Stimulated activated CD8-positive, alpha-beta memory T cell treated with anti-CD3 and anti-CD28 coated beads, Interleukin-4, amount 100 ng/mL, for 4 hours (primary cell): ENCODE measurements at places on chromosomes 4 and X.
A peak's percentile ranks its signal among the peaks of the same experiment; 100 is the strongest.

GRCh38 chr4:56245547-56246232 is 141.6 kb downstream of the AASDH start:
- no peak for DNase-seq

DNA sequence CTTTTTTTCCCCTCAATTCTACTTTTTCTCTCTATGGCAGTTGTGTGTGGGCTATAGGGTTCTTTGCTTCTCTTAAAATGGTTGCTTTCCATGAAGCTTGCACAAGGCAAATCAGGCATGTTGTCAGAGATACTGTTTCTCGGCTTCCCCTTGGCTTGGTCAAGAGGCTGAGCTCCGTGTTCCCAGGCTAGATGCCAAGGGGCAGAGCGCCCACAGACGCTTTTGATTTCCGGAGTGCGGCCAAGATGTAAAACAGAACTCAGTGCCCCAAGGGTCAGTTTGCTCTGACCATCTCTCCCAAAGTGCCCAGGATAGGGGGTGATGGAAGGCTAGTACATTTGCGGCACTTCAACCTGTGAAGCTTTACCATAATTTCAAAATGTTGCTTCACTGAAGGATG is 64.2 kb upstream of the DIPK2B start:
- no peak for DNase-seq

DNA sequence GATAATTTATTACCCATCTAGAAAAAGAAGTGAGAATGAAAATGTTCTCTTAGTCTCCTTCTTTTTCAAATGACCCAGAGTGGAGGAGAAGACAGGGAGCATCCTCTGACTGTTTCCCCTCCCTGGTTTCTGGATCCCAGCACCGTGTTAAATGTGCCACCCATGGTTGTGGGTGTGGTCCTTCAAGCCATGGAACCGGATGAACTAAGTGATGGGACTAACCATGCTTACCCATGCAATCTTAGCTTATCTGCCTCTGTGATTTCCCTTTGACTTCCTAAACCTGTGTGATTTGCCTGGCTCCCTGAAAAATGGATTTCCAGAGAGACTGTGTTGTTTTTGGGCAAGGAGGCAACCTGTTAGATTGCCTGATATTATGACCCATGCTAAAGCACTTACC is 437.1 kb downstream of the MAGEB5 start:
- DNase-seq, result no peak

DNA sequence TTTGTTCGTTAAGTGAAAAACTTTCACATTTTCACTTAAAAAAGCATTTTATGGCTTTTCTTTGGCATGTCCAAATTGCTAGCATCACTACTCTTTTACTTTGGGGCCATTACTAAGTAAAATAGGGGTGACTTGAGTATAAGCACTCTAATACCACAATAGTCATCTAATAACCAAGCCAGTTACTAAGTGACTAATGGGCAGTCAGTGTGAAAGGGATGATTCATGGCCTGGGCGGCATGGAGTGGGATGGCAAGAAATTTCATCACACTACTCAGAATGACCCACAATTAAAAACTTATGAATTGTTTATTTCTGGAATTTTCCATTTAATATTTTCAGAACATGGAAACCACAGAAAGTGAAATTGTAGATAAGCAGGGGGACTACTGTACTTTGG is 60.9 kb downstream of the BMP15 start:
- DNase-seq, result no peak

DNA sequence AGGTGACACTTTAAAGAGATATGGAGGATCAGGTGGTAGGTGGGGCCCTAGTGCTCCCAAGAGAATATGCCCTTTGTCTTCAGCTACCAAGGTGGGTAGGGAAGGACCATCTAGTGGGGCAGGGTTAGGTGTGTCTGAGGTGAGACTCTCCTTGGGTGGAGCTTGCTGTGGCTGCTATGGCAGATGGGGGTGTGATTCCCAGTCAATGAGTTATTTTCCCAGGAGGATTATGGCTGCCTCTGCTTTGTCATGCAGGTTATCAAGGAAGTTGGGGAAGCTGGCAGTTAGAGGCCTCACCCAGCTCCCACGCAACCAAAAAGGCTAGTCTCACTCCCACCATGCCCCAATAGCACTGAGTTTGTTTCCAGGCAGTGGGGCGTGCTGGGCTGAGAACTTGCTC is 18.0 kb upstream of the SPIN2A start:
- DNase-seq, result no peak

- no peak for DNase-seq
These were observed 12.8 kb upstream of the LIMCH1 start for GRCh38 chr4:41525129-41525528.

- no peak for DNase-seq
These were observed 78.5 kb downstream of the BTC start for GRCh38 chr4:74715706-74716435.

GRCh38 chrX:20320461-20321159 is 53.9 kb upstream of the RPS6KA3 start:
- DNase-seq, result no peak

GRCh38 chr4:184163813-184164212 is 53.9 kb downstream of the ENPP6 start:
- DNase-seq, result no peak

- DNase-seq, result no peak
These were observed 266.0 kb downstream of the CCSER1 start for GRCh38 chr4:90393215-90393614.

GRCh38 chrX:118633530-118633929 is 93.9 kb upstream of the IL13RA1 start:
- DNase-seq, result no peak

DNA sequence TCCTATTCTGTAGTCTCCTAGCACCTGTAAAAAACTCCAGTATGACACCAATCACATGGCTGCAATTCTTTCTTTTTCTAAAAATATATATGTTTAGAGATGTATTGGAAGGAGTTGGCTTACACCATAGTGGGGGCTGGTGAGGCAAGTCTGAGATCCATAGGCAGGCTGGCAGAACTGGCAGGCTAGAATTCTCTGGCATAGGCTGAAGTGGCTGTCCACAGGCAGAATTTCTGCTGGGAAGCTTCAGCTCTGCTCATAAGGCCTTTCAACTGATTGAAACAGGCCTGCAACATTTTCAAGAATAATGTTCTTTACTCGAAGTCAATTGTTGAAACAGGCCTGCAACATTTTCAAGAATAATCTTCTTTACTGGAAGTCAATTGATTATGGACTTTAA is 37.0 kb downstream of the FGF2 start:
- DNase-seq, result no peak

DNA sequence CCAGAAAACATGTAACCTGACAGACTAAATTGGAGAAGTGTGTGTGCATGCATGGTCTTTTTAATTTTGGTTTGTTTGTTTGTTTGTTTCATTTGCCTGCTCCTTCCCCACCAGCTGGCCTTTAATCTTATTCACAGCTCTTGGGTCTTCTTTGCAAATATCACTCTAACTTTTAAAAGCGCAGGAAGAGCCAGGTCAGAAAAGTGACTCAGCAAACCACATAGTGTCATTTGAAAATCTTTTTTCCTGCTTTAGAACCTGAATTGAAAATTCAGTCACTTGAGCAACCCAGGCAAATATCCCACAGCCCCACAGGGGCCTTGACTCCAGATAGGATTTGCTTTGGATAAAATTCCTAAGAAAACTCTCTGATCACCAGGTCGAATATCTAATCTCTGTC is 4.6 kb downstream of the TMEM255A start:
- no peak for DNase-seq

DNA sequence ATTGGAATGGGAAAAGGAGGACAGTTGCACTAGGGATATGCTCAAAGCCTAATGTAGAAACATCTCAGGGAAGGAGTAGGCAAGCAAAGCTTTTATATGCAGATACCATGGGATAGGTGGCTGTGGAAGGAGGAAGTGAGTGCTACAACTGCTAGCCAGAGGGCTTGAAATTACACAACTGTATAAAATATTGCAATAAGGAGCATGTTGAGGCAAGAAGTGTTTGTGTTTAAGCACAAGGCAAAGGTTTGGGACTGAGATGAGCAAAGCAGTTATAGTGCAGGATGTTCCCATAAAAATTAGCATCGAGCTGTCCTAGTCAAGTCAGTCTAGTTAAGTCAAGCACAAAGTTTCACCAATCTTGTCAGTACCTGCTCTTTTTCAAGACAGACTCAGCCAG is 35.6 kb upstream of the DCAF8L1 start:
- DNase-seq, result no peak

DNA sequence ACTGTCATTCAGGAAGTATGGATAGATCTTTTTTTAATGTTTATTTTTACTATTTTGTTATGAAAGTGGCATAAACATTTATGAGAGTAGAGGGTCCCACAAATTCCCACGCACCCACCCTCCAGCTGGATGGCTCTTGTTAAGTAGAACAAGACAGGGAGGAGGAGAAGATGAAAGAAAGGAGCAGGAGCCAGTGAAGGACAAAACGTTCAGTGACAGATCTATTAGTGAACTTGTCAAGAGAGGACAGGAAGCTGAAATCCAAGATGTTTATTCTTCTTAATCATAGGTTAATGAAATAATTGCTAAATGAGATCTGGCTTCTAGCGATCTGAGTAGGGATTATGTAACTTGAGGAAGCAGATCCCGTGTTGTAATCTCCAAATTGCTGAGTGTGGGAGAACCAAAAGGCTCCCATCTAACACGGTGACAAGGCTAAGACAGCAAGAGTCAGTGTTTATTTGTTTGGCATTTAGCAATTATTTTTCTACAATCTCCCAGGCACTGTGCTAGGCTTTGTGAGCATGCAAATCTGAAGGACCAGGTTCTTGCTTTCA is 162.5 kb downstream of the SHROOM3 start:
- no peak for DNase-seq

GRCh38 chrX:143757375-143757774 is 36.8 kb upstream of the SPANXN2 start:
- no peak for DNase-seq

- DNase-seq, result no peak
These were observed 36.6 kb downstream of the ZNF41 start for GRCh38 chrX:47446431-47446830.

DNA sequence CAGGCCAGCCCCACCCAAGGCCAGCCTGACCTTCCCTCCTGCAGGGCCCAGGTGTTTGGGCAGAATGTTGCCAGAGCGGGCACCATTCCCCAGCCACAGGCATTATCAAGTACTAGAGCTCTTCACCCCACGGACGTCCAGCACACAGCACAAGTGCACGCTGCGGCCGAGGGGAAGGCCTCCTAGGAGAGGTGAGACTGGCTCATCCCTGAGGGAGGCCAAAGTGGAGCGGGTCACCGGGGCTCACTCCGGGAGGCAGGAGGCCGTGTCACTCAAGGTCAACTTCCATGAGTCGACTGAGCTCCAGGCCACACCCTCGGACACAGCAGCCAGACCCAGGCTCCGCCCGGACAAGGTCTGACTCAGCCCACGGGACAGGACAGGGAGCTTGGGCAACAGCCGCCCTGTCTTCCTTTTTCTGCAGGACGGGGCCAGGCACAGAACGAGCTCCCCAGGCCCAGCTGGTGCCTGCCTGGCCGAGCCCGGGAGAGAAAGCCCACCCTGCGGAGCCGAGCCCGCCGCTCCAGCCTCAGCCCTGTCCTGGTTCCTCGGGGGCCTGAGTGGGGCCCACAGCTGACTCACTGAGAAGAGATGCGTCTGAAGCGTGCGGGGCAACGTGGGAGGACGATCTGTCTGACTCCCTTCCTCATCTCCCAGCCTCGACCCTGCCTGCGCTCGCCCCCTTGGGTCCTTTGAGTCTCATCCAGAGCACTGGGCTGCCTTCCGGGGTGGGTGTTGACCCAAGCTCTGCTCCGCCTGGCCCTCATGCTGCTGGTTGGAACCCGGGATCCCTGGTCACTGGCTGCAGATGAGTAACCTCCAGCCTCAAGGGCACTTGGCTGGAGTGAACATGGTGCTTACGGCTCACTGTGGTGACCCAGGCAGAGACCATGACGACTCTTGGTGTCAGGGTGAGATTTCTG is 1.6 kb downstream of the SLC49A3 start:
- no peak for DNase-seq

DNA sequence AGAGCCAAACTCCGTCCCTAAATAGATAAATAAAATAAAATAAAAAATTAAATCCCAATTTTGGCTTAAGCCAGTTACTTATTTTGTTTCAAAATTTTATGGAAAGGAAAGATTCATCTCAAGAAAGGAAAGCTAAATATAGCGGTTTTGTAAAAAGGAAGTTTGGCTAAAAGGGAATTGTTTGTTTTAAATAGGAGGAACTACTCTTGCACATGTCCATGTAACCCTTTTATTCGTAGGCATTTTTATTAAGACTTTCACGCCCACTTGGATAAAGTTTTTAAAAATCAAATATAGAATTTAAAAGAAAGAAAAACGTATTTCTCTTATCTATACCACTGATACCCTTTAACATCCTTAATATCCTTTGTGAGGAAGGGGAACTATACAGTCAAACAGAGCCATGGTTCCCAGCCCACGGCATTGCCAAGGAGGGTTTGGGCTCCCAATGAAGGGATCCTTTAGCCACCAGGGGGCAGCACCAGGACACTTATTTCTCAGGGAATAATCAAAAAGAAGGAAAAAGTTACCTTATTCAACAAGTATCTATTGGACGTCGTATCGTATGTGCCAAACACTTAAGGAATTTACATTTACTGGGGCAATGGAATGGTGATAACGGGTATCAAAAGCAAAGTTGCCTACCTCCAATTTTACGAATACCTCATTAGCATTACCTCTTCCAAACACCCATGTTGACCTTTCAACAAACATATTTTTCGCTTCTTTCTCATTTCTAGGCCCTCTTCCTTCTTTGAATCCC is 27.7 kb downstream of the CDKN2AIP start:
- DNase-seq, result peak; percentile 48

GRCh38 chr4:75673027-75673958 is at the start of gene G3BP2:
Gene G3BP2 (minus strand): TSS chr4:75673411. CDS start chr4:75662025, 11,386 bp downstream.
- peak; percentile 97 for DNase-seq

GRCh38 chrX:10506781-10507180 is 113.6 kb downstream of the MID1 start:
- DNase-seq, result no peak

DNA sequence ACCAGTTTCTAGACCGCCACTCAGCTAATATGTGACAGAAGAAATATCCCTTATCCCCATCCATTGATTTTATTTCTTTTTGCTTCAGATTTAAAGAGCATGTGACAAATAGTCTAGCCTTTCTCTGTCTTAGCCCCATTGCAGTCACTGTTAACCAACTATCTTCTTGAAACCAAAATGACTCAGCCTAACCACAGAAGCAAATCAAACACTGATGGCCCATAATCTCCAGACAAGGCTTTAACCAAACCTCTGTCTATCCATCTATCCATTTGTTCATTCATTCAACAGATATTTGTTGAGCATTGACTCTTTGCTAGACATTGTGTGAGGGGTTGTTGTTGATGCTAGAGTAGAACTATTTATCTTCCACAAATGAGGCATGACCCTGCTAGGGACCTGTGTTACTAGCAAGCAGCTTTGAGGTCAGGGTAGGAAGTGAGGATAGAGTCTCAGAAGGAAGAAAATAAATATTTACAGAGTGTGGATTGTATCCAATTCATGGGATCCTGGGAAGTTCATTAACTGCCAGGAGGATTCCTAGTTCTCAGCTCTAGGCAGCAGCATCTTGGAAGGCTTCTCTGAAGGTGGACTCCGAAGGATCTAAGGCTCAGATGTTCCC is 22.5 kb downstream of the HNRNPH2 start:
- no peak for DNase-seq

GRCh38 chrX:48908600-48908999 is 2.8 kb downstream of the SLC35A2 start:
- DNase-seq, result no peak

- DNase-seq, result no peak
These were observed 10.4 kb upstream of the CLCN4 start for GRCh38 chrX:10146346-10146745.
